ENCODE measurements at places on chromosomes 4 and X. TPM values are rescaled to one million over a fixed set of nuclear protein-coding genes. Genes with fewer than 3 reads are reported as not detected.

DNA sequence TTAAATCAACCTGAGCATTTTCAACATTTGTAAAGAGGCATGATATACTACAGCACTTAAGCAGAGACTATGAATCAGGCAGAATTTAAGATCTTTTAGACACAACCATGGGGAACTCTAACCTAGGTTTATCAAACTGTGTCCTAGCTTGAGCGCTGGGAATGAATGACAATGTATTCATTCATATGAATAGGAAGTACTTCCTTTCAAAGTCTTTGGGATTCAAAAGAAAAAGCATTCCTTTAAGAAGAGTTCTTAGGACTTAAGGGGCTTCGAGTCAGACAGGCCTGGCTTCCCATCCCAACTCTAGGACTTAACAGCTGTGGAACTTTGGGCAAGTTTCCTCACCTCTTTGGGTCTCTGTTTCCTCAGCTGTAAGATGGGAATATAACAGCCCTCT is 104.6 kb downstream of the ANAPC4 start:
- no peak for ATAC-seq

DNA sequence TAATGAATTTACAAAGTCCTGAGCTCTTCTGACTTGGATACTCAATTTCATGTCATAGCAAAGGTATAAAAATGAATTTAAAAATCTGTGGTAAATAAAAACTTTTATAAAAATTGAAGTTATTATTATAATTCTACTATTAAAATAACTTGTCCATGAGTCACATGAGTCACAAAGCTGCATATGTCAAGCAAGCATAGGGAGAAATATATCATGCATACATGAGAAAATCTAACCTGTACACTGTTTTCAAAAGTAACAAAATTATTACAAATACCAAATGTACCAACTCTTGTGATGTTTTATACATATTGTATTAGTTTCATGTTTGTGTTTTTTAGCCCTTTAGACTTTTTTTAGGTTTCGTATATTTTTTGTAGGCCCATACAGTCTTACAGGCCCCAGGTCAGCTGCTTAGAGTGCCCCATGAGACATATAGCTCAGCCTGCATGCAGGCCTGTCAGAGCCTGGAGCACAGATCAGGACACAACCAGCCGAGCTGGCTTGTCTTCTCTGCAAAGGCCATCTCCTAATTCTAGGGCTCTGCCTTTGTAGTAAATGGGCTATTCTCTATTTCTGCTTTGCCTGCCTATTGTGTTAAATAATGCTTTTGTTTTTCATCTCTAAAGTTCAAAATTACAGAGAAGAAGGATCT is 818.7 kb upstream of the TENM3 start:
- ATAC-seq = peak; percentile 84

- ATAC-seq = no peak
These were observed 528 bp upstream of the FGF2 start for GRCh38 chr4:122826079-122826527.

GRCh38 chr4:175371091-175371490 is 441.0 kb downstream of the GPM6A start:
- ATAC-seq = no peak

DNA sequence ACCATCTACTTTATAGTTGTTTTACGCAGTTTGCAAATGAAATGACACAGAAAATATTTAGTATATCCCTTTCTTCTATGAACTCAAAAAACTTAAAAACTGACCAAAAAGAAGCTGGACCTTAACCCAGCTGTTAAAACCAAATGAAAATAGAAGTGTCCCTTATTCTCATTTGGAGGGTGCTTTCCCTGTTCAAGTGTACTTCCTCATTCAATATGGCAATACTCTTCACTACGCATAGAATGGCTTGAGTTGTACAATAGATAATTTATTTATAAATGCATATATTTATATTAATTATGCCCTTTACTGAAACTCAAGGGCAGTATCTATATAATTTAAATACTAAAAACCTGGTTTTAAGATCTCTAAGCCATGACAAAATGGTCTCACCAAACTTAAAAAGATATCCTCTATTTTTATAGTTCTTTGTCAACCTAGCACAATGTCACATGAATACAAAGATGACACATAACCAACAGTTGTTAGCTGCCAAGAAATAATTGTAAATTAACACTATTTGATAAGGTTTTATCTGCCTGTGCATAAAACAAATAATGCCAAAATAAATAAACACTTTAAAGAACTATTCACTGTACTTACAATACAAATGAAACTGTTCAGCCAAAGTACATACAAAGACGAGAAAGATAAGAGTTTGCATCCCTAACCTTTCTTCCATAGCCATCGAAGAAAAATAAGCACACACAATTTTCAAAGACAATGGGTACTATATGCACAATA is 25.2 kb downstream of the YTHDC1 start:
- ATAC-seq = no peak

DNA sequence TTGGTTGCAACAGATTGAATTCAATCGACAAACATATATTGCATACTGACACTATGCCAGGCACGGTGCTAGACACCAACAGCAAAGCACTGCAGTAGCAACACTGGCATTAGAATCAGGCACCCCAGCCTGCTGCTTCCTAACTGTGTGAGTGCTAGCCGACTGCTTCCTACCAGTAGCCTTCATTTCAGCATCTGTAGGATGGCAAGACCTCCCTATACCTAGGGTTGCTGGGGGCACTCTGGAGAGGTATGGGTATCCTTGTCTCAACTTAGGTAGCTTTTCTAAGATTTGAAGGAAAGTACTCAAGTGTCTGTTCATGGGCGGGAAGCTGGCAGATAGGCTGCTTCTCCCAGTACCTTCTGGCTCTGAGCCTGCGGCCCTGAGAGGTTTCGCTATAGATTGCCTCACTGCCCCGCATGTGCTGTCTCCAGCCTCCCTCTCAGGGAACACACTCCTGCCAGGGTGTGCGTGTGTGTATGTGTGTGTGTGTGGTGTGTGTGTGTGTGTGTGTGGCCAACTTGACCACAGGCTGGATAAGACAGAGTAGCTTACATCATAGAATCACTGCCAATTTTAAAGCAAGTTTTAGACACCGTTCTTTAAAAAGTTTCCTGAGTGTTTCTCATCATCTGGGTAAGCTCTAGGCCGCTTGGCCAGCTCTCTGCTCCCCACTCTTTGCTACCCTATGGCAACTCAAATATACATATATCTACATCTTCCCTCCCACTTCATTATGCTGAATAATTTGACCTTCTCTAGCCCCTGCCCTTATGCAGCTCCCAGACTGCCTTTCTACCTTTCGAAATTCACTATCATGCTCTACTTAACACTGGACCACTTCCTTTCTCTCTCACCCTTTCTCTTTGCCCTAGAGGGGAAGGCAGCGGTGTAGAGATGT is 97.0 kb upstream of the PJA1 start:
- peak; percentile 82 for ATAC-seq

The TGIF2LX gene
- total RNA-seq = not detected

DNA sequence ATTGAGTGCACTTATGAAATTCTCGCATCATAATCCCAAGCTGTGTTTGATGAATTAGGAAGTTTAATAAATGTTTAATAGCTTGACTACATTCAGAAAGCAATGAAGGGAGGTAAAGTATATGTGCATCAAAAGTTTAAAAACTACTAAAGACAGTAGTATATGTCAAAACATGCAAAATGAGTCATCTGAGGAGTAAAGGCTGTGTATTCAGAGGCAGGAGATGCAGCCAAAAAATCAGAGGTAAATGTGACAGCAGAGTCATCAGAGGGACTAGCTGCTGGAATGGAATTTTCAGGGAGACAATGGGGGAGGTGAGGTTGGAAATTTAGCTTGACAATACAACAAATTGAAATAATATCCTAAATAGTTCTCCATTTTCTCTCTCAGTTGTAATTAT is 127.0 kb upstream of the FUNDC1 start:
- ATAC-seq = no peak

The POU4F2 gene
- total RNA-seq = 0.22 TPM

DNA sequence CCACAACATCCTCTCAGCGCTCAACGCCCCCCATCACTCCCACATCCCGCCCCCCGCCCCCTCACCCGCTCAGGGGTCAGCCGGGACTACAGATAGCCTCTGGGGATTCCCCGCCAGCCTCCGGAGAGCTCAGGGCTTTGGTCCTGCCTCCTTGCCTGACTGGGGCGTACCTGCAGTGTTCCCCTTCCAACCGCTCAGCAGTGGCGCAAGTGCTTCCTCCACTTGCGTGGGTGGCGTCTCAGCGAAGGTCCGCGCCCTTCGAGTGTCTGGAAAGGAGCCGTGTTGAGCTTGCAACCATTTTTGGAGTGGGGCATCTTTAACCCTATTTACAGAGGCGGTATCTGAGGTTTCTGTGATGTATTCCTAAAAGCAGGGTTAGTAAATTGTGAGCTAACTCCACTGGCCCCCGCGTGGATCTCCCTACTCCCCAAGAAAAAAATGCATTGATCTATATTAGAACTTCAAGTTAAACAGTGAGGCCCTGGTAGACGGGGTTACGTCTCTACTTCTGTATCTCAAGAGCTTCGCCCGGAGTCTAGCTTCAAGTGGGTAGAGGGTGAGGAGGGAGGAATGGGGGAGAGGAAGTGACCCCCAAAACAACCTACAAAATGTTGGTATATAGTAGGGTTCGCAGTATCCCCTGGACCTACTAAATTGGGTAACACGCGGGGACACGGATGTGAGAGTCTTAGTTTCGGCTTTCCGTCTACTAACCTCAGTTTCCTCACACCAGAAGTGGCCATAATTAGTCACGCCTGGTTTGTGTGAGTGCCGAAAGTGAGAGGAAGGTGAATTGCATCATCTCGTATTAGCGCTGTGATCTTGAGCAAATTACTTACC is 16.1 kb downstream of the NKX3-2 start:
- ATAC-seq = no peak

Measured in motor neuron (in vitro differentiated cells).